ENCODE measurements at places on chromosomes 3 and 15.

DNA sequence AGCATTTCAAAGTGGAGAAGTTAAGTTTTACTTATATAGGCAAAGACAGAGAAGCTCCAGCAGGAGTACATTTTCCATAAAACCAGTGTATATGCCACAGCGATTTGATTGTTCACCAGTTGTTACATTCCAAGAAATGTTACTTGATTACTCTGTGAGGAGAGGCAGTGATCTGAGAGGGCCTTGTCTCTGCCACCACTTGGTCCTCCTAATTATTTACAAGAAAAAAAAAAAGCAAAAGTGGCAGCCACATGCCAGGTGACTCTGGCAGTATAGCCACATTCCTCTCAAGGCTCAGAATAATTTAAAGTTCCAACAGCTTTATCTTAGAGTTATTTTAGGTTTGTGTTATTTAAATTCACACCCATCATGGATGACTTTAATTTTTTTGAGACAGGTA is 1077.8 kb downstream of the ZPLD1 start:
- DNase-seq, result no peak

- peak; percentile 52 for DNase-seq
Measured at GRCh38 chr3:111729087-111729846, 129.8 kb upstream of the PHLDB2 start.

DNA sequence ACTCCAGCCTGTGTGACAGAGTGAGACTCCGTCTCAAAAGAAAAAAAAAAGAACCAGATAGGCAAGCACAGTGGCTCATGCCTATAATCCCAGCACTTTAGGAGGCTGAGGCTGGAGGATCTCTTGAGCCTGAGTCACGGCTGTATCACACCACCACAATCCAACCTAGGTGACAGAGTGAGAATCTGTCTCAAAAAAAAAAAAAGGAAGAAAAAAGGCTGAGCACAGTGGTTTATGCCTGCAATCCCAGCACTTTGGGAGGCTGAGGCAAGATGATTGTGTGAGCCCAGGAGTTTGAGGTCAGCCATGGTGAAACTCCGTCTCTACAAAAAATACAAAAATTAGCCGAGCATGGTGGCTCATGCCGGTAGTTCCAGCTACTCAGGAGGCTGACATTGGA is 5.6 kb upstream of the NICN1 start:
- DNase-seq, result peak; percentile 43

GRCh38 chr3:42012935-42013690 is 51.2 kb upstream of the ULK4 start:
- no peak for DNase-seq

DNA sequence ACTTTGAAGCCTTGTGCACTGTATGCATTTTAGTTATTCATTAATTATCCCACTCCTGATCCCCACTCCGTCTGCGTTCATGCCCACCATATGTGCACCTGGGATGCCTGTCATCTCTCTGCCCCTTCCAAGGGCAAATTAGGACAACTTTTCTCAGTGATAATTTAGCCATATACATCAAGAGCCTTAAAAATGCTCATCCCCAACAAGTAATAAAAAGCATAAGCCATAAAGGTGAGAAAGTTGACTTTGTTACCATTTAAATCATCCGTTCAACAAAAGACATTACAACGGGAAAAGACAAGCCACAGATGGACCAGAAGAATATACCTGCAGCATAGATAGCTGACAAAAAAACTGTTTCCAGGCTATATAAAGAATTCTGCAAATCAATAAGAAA is 131.4 kb upstream of the LINGO1 start:
- no peak for DNase-seq

DNA sequence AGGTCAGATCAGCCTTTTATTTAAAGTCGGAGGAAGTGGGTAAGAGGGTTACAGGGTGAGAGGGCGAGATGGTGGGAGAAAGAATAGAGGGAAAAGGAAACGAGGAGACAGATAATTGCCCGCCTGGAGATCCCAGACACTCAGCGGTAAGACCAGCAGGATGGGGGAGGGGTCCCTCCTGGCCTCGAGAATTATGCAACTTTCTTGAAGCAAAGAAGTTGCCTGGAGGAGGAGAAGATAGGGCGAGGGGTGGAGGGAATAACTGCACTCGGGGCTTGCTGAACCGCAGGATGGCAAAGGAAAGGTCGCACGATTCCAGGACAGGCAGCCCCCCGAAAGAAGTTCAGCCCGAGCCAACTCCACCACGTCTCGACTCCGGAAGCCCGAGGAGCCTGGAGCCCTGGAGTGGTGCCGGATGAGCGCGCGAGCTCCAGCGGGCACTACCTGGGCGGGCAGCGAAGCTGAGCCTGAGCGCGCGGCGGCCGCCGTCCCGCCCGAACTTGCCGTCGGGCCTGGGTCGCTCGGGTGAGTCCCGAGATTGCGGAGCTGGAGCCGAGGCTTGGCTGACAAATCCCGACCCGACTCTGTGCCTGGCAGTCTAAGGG is 402 bp downstream of the WWTR1 start:
- DNase-seq, result peak; percentile 73

DNA sequence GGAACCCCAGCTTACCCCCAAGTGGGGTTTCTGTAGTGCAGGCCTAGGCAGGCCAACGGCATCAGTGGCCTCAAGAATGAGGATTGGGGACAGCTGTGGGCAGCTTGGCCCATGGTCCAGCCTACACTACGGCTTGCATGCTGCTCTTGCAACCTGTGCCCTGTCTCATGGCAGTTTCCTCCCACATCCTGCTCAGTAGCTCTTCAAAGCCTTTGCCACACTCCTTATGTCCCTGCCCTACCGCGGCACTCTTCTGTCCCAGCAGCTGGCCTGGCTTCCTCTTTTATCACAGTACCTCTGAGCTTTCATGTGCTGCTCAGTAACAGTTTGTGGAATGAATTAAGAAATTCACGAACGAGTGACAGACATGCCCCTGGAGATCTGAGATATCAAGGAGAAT is 431.0 kb downstream of the EPHB1 start:
- no peak for DNase-seq

- DNase-seq, result peak; percentile 53
Measured at GRCh38 chr3:160739079-160739478, 17.0 kb upstream of the PPM1L start.

GRCh38 chr3:187327845-187328244 is 36.3 kb upstream of the MASP1 start:
- DNase-seq, result no peak

DNA sequence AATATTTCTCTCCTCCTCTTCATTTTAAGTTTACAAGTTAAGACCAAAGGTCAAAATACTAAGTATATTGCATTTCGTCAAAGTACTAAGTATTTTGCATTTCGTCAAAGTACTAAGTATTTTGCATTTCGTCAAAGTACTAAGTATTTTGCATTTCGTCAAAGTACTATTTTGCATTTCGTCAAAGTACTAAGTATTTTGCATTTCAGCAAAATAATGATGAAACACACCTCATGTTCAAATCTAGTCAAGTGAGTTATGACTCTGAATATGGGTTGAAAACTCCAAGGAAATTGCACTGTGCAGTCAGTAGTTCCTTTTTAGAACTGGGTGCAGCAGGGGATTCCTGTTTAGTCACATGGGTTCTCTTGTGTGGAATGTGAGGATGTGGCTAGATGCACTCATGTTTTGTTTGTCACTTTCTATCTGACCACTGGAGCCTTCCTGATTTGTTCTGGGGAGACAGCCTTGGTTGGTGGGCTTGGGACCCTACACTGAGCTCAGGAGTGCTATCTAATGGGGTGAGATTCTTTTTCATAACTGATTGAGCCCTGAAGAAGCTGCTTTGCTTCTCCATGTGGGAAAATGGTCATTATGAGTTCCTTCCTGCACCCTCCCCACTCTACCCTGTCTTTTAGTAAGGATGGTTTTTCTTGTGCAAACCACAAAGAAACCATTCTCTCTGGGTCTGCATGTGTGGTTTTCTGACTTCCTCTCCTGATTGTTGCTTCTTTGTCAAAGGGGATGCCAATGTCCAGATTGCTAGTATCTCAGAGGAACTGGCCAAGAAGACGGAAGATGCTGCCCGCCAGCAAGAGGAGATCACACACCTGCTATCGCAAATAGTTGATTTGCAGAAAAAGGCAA is 73.4 kb downstream of the CCK start:
- DNase-seq, result peak; percentile 84

DNA sequence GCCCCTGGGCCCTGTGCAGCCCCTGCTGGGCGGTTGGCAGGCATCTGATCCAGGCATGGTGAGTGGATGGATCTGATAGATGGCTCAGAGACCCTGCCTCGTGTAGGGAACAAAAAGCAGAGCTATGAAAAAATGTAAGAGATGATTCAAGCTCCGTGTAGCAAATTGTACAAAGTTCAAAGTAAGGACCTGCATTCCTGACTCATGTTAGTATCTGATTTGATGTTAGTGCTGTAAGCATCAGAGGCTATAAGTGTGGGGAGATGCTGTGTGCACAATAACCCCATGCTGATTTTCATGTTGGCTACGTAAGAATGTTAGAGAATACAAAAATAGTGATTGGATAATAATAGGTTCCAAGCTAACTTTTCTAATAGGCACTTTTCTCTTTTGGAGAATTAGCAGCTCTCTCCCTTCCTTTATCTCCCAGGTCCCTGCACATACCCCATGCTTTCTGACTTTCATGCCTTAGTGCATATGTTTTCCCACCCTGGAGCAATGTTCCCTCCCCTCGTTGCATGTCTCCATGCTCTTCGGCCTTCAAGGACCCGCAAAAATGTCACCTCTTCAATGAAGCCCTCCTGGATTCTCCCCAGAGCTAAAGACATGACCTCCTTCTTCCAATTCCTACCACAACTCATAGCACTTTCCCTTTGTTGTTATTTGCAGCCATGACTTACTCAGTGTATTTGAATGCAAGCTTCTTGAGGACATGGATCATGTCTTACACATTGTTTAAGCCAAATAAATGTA is 1.6 kb downstream of the CCR9 start:
- no peak for DNase-seq

DNA sequence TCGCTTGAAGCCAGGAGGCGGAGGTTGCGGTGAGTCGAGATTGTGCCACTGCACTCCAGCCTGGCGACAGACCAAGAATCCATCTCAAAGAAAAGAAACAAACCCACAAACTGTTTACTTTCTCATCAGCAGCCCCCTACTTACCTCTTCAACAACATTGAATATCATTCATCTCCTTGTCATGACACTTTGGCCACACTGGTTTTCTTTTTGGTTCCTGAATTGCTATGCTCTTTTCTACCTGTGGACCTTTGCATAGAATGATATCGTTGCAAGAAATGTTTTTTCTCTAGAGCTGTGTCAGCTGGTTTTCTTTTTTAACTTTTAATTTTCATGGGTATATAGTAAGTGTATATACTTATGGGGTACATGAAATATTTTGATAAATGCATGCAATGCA is 82.4 kb downstream of the CD200 start:
- no peak for DNase-seq

DNA sequence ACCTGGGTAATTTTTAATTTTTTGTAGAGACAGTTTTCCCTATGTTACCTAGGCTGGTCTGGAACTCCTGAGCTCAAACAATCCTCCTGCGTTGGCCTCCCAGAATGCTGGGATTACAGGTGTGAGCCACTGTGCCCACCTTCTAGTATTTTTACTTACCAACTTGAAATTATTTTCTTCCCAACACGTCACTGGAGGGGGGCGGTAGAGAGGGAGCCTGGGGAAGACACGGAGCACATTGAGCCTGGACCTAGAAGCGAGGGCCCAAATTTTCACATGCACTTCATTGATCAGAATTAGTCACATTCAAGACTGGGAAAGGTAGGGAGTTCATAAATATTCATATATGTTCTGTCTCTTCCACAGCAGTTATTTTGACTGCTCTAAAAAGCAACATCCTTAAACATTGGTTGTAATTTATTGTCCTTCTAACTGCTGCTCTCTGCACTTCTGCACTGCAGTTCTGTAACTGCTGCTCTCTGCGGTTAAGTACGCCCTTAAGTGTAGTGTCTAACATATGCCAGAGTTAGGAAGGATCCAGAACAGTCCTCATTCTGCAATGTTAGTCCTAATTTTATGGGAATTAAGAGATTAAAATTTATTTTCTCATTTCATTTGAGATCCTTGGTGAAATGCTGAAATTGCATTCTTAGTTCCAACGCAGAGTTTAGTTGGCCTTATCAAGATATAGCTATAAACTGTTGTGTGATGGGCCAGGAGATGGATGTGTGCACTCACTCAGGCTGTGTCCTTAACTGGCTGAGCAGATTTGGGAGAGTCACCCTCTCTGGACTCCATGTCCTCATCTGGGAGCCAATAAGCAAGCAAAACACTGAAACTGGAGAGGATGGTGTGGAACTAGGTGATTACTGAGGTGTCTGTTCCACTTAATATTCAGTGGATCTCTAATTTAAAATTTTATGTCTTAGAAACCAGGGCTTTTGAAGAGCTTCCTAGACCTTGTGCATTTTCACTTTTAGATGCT is 98.2 kb downstream of the STRIT1 start:
- no peak for DNase-seq

GRCh38 chr3:134938029-134938525 is 143.0 kb downstream of the EPHB1 start:
- no peak for DNase-seq

GRCh38 chr15:49709646-49710214 is 88.9 kb downstream of the DTWD1 start:
- DNase-seq, result no peak

GRCh38 chr15:85583442-85583841 is 203.0 kb downstream of the AKAP13 start:
- DNase-seq, result no peak

DNA sequence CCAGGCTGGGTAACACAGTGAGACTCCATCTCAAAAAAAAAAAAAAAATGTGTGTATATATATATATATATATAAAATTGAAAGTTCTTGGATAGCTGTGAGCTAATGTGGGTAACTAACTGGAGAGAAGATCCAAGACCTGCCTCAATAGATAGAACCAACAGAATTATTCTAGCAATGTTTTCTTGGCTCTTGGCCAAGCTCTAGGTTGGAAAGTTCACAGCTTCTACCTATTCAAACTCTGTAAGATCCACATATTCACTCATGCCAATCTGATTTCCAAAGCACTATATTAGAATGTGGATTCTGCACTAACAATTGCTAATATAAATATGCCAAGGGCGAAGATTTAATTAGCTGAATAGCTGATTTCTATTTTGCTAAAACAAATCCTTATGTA is 29.8 kb upstream of the CMTM6 start:
- no peak for DNase-seq

GRCh38 chr15:68017201-68017600 is 36.9 kb upstream of the PIAS1 start:
- DNase-seq, result no peak

DNA sequence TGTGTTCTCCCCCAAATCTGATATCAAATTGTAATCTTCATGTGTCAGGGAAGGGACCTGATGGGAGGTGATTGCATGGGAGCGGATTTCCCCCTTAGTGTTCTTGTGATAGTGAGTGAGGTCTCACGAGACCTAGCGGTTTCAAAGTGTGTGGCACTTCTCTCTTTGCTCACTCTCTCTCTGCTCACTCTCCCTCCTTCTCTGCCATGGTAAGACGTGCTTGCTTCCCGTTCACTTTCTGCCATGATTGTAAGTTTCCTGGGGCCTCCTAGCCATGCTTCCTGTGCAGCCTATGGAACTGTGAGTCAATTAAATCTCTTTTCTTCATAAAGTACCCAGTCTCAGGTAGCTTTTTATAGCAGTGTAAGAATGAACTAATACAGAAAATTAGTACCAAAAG is 30.6 kb upstream of the OR5H6 start:
- no peak for DNase-seq

Data from HT1080 (cell line).